ENCODE measurements at places on chromosomes 1 and 21.
A peak's percentile ranks its signal among the peaks of the same experiment; 100 is the strongest.

DNA sequence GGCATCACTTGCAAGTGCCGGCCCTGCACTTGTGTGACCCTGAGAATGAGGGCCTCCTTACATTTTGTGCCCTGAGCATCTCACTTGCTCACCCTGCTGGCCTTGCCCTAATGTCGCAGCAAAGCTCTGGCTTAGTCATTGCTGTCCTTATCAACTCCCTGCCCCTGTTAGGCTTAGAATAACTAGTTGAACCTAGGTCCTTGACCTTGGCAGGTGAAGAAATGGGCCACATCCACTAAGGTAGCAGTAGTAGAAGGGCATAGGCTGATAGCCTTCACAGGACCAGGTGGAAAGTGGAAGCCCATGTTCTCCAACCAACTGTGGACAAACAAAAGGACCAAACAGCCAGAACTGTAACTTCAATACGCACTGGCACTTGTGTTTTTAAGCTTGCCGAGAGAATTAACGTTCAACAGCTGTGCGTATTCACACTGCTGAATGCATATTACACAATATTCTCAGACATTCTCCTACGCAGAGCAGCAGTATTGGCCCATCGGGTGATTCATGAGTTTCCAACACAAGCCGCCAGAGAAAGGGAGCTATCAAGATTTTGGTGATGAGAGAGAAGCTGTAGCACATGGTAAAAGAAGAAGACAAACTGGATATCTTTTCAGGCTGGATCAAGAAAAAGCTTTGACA, 27.7 kb upstream of the PTGFRN start:
- no peak for DNase-seq

GRCh38 chr1:57894315-57894714, 470.5 kb upstream of the DAB1 start:
- DNase-seq, result no peak

DNA sequence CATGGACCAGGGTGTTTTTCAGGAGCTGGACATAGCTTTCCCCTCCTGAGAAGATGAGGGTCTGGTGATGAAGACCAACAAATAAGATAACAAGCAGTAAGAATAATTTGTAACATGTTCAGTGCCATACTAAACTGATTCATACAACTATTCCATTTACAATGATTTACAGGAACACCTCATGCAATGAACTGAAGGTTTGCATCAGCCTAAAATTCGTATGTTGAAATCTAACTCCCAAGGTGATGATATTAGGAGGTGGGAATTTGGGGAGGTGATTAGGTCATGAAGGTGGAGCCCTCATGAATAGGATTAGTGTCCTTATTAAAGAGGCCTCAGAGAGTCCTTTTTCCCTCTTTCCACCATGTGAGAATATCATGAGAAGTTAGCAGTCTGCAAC, 15.9 kb upstream of the NIBAN1 start:
- no peak for DNase-seq

GRCh38 chr1:156090840-156091188, 8.5 kb upstream of the MEX3A start:
- DNase-seq, result peak; percentile 74

- DNase-seq, result no peak
Measured at GRCh38 chr1:79371802-79372201, 365.3 kb upstream of the ADGRL4 start.

DNA sequence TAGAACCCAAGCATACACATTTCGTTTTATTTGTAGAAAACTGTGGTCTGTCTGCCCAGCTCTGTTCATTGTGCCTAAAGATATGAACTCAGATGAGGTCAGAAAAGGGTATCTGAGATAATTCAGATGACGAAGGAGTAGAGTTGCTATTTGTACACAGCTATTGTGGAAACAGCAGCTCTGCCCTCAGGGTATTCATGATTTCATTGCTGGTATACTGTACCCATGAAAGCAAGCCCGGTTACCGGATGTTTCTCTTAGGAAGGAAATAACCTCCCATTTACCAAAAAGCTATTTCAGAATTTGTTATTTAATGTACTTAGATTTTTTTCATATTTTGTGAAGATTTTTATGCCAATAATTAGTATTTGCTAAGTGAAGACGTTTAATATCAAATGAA, 37.8 kb downstream of the SMAP2 start:
- DNase-seq, result no peak

GRCh38 chr1:11707621-11708276, 16.2 kb downstream of the DRAXIN start:
- DNase-seq, result no peak

DNA sequence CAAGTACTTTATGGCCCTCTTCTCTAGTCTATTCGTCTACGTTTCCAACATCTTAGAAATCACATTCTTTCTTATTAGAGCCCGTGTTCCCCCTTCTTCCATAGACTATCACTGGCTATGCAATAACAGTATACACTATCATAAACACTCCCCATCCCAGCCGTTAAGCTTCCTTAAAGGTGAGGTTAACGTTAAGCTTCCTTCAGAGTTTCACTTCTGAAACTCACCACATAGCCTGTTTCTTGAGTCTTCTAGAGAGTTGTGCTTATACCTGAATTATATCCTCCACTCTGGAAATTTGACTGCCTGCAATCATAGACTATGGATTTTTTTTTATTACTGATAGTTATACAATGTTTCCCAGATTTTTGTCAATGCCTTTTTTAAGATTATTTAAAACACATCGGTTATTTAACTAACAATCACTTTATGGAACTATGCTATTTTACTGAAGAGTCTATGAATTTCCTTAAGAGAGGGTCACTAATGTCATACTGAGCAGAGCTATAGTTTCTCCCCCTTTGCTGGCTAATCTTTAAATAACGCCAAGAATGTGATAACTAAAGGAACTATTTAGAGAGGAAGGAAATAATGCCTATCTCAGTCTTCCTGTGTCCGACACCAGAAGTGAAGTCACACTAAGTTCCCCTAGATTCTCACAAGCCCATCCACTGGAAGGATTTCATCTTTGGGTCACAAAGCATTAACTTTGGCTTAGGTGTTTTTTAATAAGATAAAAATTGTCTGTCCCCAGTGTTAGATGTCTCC, 16.8 kb downstream of the FCER1A start:
- no peak for DNase-seq

GRCh38 chr1:18237371-18237770, 129.8 kb downstream of the IGSF21 start:
- no peak for DNase-seq

DNA sequence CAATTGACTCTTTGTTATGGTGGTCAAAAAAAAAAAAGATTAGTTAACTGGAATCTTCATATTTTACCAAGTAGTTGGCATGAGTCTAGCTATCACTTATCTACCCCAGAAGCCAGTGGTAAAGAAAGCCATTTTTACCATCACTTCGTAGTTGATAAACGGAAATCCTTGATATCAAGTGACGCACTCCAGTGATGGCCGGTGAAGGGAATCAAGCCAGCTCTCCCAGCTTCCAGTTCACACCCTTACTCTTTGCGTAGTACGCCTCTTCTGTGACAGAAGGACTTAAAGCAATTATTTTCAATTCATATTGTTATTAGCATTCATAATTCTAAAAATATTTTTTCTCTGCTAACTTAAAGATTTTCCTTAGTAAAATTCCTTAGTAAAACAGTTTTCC, 447.9 kb downstream of the GPATCH2 start:
- DNase-seq, result no peak

- no peak for DNase-seq
Measured at GRCh38 chr1:151524736-151525135, 13.5 kb downstream of the CGN start.

GRCh38 chr1:43951021-43951985, 4.6 kb downstream of the IPO13 start:
- DNase-seq, result no peak

DNA sequence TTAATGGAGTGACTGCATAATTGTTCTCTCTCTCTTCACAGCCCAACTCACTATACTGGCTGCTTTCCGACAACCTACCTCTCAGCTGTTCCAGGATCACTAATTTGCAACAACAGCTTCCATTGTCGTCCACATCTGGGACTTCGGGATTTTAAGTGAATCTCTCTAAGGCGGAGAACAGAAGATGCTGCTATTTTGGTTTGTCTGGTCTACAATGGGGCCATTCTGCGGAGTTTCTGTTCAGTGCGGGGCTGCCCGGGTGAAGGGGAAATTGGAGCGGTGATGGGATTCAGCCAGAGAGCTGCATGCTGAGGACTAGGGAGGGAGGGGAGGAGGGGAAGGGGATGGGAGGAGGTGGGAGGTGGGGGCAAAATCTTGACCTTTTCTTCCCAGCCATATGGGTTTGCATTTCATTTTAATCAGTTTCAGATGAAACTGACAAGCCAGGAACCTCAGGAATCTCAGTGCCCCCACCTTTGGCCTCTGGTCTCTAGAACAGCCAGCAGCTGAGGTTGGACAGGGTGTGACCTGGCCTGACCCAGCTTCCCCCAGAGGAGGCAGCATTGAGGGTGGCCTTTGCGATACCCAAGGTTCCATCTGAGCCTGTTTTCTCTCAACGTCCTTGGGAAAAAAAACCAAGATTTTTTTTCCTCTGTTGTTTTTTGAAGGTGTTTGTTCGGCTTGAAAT, 6.9 kb upstream of the SRP9 start:
- DNase-seq, result no peak

DNA sequence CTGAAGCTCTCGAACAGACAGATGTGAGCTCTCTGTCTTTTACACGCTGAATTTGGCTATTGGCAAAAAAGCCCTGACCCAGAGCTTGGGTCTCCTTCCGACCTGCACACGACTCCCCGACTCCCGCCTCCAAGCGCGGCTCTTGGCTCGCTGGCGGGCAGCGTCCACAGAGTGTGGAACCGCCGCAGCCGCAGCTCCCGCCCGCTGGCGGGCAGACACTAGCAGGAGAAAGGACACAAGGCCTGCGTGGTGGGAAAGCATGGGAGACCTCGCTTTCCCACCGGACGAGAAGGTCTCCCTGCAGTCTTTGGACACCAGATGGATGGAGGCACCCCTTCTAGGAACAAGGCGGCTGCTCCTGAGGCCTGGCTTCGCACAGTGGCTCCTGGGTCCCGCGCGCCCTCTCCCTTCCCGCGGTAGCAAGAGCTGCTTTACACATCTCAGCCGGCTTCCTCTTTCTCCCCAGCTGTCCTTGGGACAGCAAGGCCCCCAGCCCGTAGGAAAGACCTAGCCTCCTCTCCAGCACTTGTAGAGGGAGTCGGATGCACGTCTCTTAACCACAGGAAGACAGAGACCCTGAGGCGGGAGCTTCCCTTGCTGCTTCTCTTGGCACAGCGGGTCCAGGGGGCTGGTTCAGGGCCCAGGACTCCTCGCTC, 92.1 kb downstream of the PRKAB2 start:
- no peak for DNase-seq

GRCh38 chr1:32208469-32208868, 420 bp upstream of the DCDC2B start:
- no peak for DNase-seq

DNA sequence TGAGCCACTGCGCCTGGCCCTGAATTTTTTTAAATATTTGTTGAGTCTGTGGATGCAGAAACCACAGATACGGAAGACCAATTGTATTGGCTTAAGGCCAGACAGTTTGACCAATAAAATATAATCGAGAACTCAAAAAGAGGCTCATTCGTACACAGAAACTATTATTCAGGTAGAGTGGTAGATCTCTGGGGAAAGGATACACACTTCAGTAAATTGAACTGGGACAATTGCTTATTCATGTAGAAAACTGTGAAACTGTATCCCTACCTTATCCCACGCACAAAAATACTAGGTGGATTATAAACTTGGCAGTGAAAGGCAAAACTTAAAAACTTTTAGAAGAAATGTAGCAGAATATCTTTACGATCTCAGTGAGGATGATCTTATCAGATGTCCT, 25.0 kb upstream of the SHE start:
- no peak for DNase-seq

- DNase-seq, result no peak
Measured at GRCh38 chr1:236332092-236332758, 50.5 kb upstream of the ERO1B start.

DNA sequence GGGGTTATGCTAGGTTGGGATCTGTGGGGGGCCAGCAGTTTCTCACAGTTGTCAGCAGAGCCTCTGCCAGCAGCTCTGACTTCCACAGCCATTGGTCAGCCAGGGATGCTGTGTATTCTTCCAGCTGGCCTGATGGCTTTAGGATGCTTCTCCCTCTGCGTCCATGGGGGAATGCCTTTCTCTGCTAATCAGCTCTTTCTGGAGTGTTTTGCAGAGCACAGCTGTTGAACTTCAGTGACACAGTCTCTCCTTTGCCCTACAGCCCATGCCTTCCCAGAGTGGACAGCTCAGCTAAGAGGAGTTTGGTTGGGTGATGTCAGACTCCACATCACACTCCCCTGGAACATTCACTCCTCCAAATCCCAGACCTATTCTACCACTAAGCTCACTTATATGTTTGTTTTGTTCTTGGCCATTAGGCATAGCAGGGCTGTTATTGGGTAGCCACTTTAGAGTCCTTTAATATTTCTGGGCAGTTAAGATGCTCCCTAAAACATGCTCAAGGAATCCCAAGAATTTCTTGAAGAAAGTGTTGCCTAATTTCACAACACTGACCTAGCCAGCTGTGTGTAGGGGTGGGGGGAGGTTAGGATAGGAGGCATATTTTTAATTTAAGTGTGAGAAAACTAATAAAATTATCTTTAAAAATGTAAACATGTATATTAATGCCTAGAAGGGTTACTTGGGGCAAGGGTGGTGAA, 75.3 kb upstream of the KIAA0040 start:
- no peak for DNase-seq

Measured in stimulated activated CD8-positive, alpha-beta memory T cell treated with anti-CD3 and anti-CD28 coated beads, Interleukin-12 subunit alpha, Interleukin-12 subunit beta, amount 100 ng/mL, for 4 hours (primary cell).